ENCODE measurements at places on chromosomes 3 and 15.

- DNase-seq = no peak
Observed at GRCh38 chr15:68851971-68852370, 31.3 kb upstream of the ANP32A start.

DNA sequence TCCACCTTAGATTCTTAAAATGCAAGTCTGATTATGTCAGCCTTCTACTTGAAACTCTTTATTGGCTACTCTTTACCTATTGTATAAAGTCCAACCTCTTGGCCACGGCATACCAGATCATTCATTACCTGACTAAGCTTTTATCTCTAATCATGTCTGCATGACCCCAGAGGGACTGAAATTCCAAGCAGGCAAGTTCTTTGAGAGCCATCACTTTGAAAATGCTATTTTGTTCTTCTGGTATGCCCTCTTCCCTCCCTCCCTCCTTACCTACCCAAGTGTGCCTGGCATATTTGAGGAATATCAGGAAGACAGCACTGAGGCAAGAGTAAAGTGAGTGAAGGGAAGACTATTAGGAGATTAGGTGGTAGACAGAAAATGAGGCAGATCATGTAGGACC lies 57.5 kb downstream of the KCNMB2 start:
- no peak for DNase-seq

- no peak for DNase-seq
Observed at GRCh38 chr15:63388511-63388910, 6.9 kb upstream of the CA12 start.

DNA sequence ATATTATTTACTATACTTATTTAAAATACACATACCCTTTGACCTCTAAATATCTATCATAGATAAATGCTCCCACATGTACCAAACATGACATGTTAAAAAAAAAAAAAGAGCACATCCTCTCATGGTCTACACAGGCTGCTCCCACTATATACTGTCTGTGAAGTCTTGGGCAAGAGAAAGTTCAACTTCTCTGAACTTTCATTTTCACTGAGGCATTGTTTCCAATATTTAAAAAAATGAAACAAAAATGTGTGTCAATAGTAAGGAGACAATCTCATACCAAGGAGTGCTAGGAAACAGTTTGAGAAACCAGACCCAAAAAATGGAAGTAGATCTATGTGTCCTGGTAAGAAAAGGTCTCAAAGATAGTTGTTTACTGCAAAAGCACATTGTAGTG lies 29.3 kb downstream of the SLC4A7 start:
- DNase-seq = no peak

GRCh38 chr3:146468671-146469149 lies 651 bp downstream of the PLSCR2 start:
- DNase-seq = no peak

DNA sequence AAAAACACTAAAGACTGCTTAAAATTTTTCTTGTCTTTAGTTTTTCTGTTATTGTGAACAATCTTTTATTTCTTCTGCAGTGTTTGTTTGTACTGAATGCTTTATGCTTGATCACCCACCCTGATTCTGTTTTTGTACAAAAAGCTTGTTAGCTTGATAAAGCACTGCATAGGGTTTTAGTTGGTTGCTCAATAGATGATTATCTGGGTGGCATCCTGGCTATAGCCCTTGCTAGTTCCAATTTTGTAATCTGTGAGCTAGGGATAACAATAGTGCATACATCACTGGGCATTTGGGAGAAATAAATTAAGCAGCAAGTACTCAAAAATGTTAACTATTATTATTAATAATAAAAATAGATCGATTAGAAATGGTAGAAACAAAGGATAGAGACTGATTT lies 102.3 kb downstream of the ZPLD1 start:
- no peak for DNase-seq

GRCh38 chr15:77163781-77164384 lies 93.0 kb upstream of the TSPAN3 start:
- DNase-seq = no peak
